ENCODE measurements at places on chromosomes 11 and 22.

DNA sequence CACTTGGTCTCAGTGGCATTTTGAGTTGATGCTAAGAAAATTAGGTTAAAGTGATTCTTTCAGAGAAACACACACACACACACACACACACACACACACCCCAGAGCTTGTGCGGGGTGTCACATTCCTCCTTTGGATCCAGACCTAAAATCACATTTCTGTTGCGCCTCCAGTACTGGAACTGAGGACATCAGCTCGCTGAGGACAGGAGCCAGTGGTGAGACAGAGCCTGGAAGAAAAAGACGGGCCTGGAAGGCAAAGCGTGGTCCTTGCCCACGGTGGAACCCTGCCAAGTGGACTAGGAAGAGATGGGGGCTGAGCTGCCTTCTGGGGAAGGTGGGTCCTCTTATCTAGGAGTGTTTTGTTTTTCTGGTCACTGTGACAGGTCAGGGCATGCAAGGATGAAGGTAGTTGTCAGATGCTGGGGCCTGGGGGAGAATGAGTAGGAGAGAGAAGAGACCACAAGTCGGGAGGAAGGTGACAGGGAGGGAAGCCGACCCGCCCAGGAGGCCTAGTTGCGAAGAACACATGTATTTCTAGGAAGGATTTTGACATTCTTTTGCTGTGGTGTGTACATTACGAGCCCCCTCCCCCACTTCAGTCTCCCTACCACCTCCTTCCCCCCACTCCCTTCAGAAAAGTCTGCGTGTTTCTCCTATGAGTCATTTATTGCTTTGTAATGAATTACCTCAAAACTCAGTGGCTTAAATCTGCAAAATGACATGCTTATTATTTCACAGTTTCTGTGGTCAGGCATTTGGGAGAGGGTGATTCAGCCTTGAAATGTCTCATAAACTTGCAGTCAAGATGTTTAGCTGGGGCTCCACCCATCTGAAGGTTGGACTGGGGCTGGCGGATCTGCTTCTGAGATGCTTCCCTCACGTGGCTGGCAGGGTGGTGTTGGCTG is 4.8 kb upstream of the ELFN2 start:
- DNase-seq: peak; percentile 22

DNA sequence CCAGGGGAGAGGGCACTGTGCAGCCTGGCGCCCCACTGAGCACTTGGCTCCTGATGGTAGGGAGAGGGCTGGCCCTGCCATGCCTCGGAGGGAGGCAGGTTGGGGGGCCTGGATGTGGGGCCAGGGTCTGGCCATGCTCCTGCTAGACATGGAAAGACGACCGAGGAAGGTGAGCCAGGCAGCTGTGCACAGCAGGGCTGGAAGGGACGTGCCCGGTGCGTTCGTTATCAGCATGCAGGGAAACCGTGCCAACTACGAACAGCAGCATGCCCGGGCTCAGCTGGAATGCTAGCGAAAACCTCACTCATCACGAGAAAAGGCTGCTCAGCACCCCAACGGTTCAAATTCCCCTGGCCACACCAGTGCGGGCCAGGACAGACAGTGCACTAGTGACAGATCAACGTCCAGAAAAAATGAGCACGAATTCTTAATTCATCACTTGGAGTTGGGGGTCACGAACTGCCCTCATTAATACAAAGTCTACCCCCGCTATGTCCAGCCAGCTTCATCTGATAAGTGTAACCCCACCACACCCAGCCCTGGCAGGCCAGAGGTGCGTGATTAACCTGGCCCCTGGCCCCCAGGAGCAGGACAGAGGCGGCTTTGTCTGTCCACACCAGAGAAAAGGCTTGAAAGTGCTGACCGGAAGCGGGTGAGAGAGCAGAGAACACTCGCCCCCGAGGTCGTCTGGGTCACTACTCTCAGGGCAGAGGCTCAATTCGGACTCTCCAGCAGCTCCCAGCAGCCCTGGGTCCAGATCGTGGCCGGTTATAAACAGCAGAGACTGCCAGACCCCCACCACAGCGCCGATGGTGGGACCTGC is 84.2 kb downstream of the CELSR1 start:
- DNase-seq: no peak

DNA sequence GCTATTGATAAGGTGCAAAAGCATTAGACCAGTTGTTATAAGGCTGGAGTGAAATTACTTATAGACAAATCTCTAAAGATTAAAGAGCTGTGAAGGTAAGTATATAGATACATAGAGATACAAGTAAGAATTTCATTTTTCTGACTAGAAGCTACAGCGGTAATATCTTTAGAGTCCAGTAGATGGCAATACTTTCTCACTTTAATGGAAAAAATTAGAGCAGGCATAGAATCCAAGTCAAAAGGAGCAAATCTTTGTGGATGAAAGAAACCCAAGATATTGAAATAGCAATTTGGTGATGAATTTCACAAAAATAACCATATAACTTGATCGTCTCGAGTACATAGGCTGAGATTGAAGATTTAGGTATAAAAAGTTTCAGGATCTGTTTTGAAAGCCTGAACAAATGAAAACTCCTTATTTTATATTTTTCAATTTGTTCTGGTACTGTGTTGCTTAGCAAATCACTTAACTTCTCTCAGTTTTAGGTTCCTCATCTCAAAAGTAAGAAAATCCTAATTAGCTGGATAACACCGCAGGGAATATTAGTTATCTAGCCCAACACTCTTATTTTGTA is 81.9 kb downstream of the UVRAG start:
- no peak for DNase-seq

GRCh38 chr22:30004101-30004500 is 76.2 kb upstream of the HORMAD2 start:
- DNase-seq: no peak

DNA sequence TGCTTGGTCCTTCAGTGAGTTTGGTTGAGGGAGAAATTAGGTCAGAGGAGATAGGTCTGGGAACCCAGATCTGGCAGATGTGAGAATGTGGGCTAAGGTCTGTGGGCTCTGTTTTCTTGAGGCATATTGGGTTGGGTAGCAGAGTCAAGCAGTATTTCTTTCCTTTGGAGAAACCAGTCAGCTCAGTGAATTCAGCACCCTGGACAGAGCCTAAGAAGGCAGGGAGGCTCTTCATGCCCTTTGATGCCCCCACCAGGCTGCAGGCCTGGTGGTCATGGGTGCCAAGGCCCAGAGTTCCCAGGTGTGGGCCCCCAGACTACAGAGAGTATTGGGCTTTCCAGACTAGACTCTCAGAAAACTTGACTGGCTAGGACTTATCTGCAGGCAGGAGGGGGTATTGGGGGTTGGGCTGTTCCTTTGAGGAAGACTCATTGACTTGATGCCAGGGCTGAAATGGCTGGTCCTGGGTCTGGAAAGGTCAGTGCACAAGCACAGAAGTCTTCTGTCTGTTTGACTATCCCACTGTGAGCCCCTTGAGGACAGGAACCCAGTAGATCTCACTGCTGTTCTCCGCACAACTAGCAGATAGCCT is 45.3 kb upstream of the NECTIN1 start:
- DNase-seq: no peak

GRCh38 chr11:6812390-6813005 is 13.0 kb upstream of the OR6A2 start:
- DNase-seq: peak; percentile 38

GRCh38 chr11:36304351-36304750 is 8.3 kb downstream of the PRR5L start:
- no peak for DNase-seq

DNA sequence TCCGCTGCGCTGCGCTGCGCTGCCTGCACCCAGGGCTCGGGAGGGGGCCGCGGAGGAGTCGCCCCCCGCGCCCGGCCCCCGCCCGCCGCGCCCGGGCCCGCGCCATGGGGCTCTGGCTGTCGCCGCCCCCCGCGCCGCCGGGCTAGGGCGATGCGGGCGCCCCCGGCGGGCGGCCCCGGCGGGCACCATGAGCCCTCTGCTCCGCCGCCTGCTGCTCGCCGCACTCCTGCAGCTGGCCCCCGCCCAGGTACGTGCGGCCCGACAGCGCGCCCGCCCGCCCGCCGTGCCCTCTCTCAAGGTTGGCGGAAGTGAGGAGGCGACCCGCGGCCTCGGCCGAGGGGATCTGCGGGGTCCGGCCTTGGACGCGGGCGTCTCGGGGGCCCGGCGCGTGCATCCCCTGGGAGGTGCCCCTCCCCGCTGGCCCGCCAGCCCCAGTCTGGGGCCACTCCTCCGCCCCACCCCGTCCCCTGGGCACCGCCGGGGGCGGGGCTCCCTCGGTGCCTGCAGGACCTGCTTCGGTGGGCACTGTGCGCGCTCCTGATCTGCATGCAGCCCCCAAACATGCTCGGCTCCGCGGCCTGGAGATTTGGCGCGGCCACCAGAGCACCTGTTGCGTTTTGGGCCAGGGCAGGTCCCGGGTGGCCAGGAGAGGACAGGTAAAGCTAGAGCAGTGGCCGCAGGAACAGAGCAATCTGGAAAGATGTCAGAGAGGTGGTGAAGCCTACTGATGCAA is 429 bp downstream of the VEGFB start:
- peak; percentile 32 for DNase-seq

DNA sequence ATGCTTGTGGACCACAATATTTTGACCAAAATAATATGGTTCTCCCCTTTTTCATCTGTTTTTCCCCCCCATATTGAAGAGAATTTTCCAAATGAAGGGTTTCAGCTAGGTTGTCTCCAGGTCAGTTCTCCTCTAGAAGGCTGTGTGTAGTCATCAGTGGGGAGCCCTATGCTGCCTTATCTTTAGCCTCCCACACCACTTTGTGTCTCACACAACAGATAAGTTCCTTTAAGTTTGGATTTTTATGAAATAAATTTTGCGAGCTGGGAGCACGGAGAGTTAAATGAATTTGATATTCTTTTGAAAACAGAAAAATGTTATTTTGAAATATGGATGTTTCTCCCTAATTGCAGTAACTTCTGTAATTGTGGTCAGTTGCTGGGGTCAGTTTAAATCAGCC is 28.9 kb downstream of the PAX6 start:
- DNase-seq: no peak

DNA sequence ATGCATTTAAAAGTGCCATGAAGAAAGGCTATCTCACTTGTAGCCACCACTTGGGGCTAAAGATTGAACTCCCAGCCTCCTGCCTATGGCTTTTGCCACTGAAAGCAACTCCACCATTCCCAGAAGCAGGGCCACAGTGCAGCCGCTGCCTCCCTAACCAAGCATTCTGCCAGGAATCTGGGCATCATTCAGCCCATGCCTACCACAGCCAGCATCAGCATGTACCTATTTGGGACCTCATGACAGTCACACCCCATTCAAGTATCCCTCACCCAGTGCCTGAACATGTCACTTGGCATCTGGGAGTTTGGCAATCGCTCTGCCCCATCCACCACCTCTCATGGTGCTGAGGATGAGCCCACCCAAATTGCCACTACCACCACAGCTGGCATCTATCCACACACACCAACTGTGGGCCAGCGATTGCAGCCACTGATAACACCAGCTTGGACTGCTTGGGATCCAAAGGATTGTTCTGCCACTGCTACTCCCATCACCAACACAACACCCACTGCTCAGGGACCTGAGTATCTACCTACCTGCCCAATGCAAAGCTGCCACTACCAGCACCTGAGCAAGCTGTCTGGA is 234.4 kb downstream of the GRM5 start:
- DNase-seq: no peak

DNA sequence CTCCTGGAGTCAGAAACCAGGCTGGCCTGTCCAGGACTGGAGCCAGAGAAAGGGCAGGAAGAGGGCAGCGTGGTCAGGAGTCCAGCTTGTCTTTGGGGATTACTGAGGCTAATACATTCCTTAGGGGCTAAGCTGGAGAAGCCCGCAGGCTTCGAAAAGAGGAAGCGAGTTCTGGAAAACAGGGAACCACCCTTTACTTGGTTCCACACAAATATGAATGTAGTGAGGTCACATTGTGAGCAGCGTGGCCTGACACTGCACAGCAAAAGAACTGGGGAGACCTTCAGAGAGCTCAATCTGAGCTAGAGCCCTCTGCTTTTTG is 132.3 kb downstream of the CEP164 start:
- no peak for DNase-seq

GRCh38 chr11:62132689-62133293 is 9.0 kb downstream of the INCENP start:
- DNase-seq: no peak

DNA sequence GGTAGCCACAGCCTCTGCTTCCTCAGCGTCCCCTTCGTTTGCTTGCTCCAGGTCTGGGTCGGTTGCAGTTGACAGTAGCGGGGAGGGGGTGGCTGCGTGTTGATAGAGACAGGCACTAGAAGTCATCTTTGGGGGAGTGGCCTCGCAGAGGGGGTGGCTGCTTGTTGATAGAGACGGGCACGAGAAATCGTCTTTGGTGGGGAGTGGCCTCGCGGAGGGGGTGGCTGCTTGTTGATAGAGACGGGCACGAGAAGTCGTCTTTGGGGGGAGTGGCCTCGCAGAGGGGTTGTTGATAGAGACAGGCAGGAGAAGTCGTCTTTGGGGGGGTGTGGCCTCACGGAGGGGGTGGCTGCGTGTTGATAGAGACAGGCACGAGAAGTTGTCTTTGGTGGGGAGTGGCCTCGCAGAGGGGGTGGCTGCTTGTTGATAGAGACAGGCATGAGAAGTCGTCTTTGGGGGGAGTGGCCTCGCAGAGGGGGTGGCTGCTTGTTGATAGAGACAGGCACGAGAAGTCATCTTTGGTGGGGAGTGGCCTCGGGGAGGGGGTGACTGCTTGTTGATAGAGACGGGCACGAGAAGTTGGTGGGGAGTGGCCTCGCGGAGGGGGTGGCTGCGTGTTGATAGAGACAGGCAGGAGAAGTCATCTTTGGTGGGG is 328.3 kb downstream of the TBC1D22A start:
- DNase-seq: no peak

DNA sequence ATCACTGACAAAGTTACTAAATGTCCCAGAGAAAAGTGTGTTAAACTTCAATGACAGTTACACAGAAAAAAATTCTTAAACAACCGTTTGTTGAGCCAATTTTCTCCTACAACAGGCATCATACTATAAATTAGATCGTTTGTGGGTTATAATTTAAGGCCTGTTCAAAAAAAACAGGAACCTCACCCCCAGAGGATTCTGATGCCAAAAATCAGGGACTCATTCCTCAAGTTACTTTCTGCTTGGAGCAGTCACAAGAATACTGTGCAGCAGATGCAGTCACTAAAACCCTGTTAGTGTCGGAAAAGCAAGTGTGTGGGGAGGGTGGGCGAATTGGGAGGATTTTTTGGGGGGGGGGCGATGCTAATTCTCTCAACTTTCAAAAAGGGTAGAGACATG is 657 bp downstream of the CWC15 start:
- no peak for DNase-seq

DNA sequence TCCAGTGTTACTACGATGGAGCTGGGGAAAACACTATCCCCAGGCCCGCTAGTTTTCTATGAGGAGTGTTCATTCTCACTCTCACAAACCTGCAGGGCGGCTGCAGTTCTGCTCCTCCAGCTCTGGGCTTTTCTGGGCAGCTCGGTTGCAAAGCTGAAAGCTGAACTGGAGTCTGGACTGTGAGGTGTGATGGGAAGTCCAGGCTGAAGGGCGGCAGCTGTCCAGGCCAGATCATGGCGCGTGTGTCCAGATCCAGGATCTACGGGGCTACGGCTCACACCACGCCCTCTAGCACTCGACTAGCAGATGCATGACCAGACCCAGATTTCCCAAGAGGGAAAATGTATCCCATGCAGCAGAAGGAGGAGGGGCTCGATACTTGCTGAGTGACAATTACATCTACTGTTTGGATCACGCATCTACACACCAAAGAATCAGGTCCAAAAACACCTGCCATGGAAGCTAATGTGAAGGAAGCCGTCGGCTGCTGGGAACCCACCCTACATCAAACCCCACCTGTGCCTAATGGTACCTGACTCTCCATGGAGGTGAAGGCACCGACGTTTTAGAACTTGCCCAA is 555.0 kb downstream of the BRD1 start:
- no peak for DNase-seq
